IPS DF 19.7 (cell line): ENCODE measurements at places on chromosomes 4 and X.

GRCh38 chrX:151896734-151897474 lies 15.8 kb upstream of the MAGEA4 start:
- no peak for DNase-seq

- DNase-seq = no peak
Measured at GRCh38 chr4:169485791-169486742, 126.3 kb downstream of the NEK1 start.

GRCh38 chrX:25300994-25301393 lies 285.2 kb upstream of the ARX start:
- DNase-seq = no peak

GRCh38 chr4:90118527-90119195 lies 8.5 kb upstream of the CCSER1 start:
- DNase-seq = no peak

GRCh38 chrX:41711021-41711667 lies 12.8 kb upstream of the GPR82 start:
- DNase-seq = no peak

DNA sequence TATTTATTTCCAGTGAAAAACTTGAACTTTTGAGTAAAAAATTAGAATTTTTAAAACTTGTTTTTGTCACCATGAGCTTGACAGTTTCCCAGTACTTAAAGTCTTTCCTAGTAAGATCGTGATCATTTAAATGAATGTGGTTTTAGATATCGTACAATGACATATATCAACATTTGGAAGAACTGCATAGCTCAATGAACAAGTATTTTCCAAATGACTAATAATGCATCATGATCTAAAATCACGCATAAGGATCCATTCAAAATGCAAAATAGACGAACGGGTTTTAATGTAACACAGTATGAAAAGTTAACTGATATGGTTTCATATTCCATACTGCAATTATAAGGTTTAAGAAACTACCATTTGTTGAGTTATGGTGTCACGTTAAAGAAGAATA lies 4.1 kb upstream of the NDNF start:
- DNase-seq = no peak

- no peak for DNase-seq
Measured at GRCh38 chrX:115058276-115058675, 40.9 kb upstream of the IL13RA2 start.

GRCh38 chr4:140645614-140646412 lies 77.1 kb upstream of the UCP1 start:
- no peak for DNase-seq

DNA sequence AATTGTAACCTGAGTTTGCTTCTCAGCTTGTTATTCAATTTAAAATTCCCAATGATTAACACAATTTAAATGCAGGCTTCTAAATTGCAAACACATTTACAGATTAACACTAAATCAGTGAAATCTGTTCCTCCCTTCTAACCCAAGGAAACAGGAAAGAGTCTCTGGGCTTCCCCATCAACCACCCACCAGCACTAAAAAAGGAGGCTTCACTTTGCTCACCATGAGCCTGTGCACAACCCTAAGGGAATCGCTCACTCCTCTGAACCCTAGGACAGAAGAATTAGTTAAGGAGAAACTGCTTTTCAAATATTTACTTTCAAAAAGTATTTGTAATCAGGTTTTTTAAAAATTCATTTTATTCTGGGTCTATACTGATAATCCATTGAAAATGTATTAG lies 155.3 kb downstream of the COL25A1 start:
- DNase-seq = no peak

- no peak for DNase-seq
Measured at GRCh38 chr4:36053930-36054329, 190.4 kb downstream of the ARAP2 start.

DNA sequence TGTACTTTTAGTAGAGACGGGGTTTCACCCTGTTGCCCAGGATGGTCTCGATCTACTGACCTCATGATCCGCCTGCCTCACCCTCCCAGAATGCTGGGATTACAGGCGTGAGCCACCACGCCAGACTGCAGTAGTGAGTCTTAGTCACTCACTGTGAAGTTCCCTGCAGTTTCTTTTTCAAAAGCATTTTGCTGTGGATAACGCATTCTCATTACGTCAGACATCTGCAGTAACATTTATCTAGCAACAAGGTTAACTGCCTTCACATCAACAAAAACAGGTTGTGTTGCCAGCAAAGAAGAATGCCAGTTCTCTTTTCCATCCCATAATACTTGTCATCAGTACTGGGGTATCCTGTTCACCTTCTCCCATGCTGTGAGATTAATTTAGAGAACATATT lies 164.6 kb downstream of the DHRSX start:
- no peak for DNase-seq

- DNase-seq = no peak
Measured at GRCh38 chr4:14269824-14270223, 642.3 kb upstream of the BOD1L1 start.

GRCh38 chr4:117835566-117835965 lies 198.7 kb upstream of the NDST3 start:
- DNase-seq = no peak
